Stimulated activated CD8-positive, alpha-beta memory T cell treated with anti-CD3 and anti-CD28 coated beads, Interleukin-4, amount 100 ng/mL, for 48 hours (primary cell): ENCODE measurements at places on chromosomes 12 and 14.

DNA sequence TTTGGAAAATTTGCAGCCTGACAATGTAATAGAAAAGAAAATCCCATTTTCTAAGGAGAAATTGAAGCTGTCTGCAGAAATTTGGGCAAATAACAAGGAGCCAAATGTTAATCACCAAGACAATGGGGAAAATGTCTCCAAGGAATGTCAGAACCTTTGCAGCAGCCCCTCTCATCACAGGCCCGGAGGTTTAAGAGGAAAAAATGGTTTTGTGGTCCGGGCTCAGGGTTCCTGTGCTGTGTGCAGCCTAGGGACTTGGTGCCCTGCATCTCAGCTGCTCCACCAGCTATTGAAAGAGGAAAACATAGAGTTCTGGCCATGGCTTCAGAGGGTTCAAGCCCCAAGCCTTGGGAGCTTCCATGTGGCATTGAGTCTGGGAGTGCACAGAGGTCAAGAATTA, 298.9 kb downstream of the ATXN7L3B start:
- no peak for DNase-seq

DNA sequence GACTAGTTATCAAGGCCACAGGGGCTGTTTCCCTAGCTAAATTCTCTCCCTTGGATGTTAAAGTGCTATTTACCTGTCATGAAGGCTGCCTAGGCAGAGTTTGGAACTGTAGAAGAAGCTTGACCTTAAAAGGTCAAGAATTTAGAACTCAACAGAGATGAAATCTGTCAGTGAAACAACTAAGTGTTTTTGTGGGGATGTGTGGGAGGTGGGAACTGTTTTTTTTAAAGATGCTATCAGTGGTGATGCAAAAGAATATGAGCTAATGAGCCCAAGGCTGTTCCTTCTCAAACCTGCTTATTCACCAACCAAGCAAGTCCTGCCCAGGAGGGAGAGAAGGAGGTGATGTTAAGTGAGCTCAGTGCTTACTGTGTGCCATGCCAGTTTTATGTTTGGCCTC, 40.8 kb upstream of the POC1B start:
- no peak for DNase-seq

DNA sequence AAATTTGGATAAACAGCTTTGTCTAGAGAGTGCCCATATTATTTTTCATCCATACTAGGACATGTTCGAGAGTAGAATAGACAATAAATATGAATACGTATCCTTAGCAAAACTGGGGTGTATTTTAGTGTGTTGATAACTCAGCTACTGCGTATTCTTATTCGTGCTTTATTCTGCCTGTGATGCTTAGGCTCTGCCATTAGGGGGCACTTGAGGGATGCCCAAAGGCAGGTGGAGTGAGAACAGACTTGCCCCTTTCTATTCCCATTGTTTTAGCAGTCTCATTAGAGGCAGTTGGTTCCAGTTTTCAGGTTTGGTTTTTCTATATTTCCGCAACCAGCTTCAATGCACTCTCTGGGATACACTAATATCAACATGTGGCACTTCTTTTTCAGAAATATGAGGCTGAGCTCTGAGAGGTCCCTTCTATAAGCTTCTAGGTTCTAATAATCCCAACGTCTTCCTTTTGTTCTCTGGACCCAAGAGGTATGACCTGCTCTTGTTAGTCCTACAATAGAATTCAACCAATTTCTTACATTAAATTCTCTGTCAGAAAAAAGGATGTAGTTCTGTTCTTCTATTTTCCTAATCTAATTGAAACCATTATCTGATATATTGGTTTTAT, 985.7 kb upstream of the FBXO33 start:
- peak; percentile 23 for DNase-seq

DNA sequence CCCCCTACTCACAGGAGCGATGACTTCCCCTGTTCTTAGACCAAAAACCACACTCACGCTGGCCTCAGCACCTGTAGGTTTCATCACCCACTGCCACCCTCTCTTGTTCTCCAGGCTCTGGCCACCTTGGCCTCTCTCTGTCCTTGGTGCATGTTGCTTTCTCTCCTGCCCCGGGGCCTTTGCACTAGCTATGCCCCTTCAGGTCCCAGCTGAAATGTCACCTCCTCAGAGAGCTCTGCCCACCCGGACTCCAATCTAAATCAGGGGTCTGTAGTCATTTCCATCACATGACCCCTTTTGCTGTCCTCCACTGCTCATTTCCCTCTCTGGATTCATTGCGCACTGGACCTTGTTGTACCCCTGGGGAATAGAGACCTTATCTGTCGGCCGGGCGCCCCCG, 8.2 kb upstream of the TRPV4 start:
- no peak for DNase-seq

- no peak for DNase-seq
Observed at GRCh38 chr12:31599053-31599452, 8.1 kb upstream of the DENND5B start.

GRCh38 chr12:27142101-27142721, 59.8 kb upstream of the C12orf71 start:
- DNase-seq = peak; percentile 49

GRCh38 chr12:29843036-29843435, 59.3 kb upstream of the TMTC1 start:
- no peak for DNase-seq

DNA sequence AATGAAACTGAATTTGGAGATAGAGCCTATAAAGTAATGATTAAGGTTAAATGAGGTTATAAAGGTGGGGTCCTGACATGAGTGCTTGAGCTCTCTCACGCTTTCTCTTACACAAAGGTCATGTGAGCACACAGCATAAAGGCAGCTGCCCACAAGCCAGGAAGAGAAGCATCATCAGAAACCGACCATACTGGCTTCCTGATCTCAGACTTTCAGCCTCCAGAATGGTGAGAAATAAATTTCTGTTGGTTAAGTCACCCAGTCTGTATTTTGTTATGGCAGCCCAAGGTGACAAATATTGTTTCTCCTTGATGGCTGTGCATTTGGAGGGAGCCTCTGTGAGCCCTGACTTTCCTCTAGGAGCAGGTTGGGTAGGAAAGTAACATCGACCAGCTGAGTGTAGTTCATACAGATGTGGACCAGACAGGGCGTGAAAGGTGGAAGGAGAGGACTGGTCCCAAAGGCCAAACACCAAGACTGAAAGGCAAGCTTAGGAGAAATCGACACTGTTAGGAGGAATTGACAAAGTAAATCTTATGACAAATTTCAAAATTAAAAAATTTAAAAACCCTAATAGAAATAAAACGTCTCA, 97.6 kb upstream of the SLC38A2 start:
- DNase-seq = peak; percentile 43

DNA sequence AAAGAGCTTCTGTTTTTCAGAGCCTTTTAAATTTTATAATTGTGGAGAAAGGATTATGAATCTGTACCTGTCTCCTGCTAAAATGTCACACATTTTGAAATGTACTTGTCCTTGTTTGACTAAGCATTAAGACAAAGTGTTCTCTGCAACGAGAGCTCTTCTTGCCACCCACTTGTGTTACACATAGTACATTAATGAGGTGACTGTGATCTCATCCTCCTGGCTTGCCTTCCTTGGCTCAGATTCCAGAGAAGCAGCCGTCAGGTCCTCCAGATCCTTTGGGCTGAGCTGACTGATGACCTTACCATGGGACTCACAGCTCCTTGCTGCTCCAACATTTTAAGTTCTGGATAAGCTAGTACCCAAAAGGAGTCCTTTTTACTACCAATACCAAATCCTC, 81.4 kb downstream of the BBS10 start:
- no peak for DNase-seq

- no peak for DNase-seq
Observed at GRCh38 chr12:113113397-113113796, 22.2 kb downstream of the RASAL1 start.

GRCh38 chr12:79442396-79442795, 248.4 kb downstream of the PAWR start:
- no peak for DNase-seq

- no peak for DNase-seq
Observed at GRCh38 chr12:132065609-132066344, 78.3 kb downstream of the DDX51 start.

GRCh38 chr12:111204788-111205241, 164.1 kb downstream of the PHETA1 start:
- no peak for DNase-seq

DNA sequence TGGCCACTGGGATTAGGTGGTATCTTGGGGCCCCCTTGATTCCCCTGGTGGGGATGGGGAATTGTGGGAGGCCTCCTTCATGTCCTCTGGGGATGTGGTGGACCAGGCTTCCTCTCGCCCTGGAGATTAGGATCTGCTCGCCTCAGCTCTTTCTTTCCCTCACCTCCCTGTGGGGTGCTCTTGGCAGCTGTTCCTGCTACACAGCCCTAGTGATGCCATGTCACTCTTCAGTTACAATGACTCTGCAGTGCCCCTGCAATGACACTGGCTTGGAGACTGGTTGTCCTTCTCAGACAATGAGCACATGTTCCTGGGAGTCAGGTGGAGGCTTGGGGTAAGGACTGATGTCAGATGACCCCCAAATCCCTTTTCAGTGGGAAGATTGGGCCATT, 83.9 kb downstream of the ADCK1 start:
- no peak for DNase-seq

- DNase-seq = no peak
Observed at GRCh38 chr14:50967790-50968189, 23.5 kb upstream of the PYGL start.

- DNase-seq = no peak
Observed at GRCh38 chr14:99257122-99257672, 14.8 kb downstream of the BCL11B start.

- no peak for DNase-seq
Observed at GRCh38 chr14:39212034-39212433, 21.7 kb upstream of the MIA2 start.

- DNase-seq = no peak
Observed at GRCh38 chr12:88960213-88960878, 380.1 kb upstream of the KITLG start.

DNA sequence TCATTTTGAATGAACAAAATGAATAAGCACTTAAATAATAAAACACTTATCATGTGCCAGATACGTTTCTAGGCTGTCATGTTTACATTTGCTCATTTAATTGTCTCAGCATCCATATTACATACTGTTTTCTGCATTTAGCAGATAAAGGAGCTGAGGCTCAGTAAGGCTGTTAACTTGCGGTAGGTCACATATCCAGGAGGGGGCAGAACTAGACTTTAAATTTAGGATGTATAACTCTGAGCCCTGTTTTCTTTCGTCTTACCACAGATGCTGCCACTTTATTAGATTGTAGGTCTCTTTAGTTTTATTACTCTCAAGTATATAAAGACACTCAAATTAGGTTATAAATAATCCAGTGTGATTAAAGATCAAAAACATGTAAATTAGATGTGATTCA, 17.7 kb downstream of the IRAK4 start:
- no peak for DNase-seq

- DNase-seq = no peak
Observed at GRCh38 chr12:50215033-50215432, 47.9 kb upstream of the CERS5 start.

- DNase-seq = no peak
Observed at GRCh38 chr12:83161456-83161855, 474.8 kb downstream of the TMTC2 start.

- DNase-seq = no peak
Observed at GRCh38 chr12:124550123-124551089, 17.0 kb downstream of the NCOR2 start.

- no peak for DNase-seq
Observed at GRCh38 chr12:105775343-105775742, 363.4 kb downstream of the NUAK1 start.

DNA sequence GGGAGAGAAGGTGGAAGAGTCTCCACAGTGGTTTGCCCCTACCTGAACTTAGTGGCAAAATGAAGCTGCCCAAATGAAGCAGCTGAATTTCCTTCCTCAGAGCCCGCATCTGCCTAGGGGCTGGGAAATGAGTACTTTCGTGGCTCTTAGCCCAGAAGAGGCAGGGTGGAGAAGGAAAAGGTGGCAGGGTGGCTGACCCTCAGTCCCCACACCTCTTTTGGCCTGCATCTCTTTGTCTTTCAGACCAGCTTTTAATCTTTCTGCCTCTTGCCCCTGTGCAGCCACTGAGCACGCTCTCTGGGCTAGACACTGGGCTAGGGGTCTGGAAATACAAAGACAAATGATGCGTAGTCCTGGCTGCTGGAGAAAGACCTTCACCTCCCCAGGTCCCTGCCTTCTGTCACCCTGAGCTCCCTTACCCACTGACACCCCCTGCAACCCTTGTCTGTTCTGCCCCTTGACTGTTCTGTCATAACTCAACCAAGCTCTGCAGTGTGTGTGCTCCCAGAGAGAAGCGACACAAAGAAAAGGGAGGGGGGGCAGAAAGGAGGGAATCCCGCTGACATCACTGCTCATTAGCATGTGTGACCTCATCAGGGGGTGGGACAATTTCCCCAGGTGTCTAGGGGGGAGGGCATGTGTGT, 371 bp upstream of the REM2 start:
- DNase-seq = no peak

GRCh38 chr12:116534311-116535121, 24.7 kb upstream of the MAP1LC3B2 start:
- no peak for DNase-seq

DNA sequence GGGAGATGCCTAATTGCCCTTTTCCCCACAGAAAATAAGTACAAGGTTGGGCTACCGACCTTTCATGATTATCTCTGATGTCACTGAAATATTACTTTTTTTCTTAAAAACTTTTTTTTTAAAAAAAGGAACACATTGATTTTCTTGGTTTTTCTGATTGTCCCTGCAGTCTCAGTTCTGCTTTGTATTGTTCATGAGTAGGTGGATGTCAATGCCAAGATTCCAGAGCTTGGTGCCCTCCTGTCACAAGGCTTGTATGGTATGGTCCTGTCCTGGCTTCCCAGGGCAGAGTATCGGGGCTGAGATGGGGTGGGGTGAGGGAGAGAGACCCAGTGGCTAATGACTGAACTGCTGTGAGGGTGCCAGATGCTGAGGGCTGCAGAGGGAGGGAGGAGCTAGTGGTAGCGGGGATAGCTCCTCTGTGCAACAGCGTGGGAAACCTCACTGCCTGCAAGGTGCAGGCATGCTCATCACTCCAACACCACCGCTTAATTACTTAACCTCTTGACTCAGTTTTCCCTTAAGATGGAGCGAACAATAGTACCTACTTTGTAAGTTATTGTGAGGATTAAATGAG, 4.4 kb upstream of the CTDSP2 start:
- no peak for DNase-seq

DNA sequence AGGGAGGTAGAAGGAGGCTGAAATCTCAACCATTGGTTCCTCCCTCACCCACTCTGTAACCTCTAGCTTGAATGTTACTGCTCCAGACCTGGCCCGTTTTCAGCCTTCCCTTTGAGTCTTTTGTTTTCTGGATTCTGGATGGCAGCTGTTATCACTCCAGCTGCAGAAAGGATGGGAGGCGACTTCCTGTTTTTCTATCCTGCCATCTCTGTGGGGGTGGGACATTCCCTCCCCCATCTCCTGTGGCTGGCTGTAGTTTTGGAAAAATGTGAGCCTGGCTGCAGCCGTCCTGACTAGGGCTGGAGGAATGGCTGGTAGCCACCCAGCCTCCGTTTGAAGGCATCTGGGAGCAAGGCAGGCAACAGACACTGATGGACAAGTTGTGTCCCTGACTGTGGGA, 2.9 kb upstream of the PPFIBP1 start:
- DNase-seq = no peak

DNA sequence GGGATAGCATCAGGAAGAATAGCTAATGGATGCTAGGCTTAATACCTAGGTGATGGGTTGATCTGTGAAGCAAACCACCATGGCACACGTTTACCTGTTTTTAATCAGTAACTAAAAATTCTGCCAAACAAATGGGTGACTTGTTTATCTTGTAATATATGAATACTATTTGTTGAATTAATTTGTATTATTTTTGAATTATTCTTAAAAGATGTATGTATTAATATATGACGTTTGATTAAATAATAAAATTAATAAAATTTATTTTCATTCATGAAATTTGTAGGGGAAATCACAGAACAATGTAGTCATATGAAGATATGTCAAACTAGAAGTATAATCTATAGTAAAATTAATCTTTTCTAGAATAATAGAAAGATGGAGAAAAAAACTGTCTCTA, 32.3 kb upstream of the OR10A7 start:
- DNase-seq = no peak
